ENCODE measurements at places on chromosomes 12 and 14.

DNA sequence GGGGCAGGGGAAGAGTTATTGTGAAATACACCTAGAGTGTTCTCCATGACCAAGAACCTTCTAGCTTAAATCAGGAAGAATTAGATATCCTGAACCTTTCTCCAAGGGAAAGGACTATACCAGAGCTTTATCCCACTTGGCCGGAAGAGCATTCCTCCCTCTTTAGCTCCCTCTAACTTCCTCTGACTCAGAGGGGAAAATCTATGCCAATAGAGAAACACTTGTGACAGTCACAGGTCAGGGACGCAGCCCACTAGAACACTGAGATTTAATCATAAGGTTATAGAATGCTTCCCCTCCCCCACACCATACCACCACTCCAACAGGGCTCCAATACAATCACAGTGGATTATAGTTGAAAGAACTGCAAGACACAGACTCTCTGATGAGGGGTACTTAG, 55.4 kb upstream of the RFX4 start:
- DNase-seq, result no peak

GRCh38 chr12:45331552-45331951, 115.7 kb downstream of the ANO6 start:
- DNase-seq, result no peak

- no peak for DNase-seq
Measured at GRCh38 chr12:27252934-27253333, 8.8 kb downstream of the STK38L start.

DNA sequence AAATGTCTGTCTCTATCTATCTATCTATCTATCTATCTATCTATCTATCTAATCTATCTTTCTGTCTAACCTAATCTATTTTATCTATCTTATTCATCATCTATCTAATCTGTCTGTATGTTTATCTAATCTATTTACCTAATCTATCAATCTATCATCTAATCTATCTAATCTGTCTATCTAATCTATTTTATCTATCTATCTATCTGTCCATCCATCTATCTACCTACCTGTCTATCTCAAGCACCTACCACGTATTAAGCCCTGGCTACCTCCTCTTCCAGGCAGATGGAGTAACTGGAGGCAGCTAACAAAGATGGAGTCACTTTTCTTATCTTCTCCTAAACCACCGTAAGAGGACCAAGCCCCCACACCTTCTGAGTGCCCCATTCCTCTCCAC, 5.8 kb downstream of the CD4 start:
- no peak for DNase-seq

GRCh38 chr12:92378682-92379479, 233.2 kb upstream of the BTG1 start:
- DNase-seq, result no peak

GRCh38 chr14:73762375-73762822, 48.2 kb upstream of the PNMA1 start:
- no peak for DNase-seq

Data from D721Med (cell line).